ENCODE measurements at places on chromosomes 3 and 15.

GRCh38 chr3:184576457-184577240 lies 15.1 kb downstream of the EPHB3 start:
- no peak for DNase-seq

GRCh38 chr3:117184574-117184973 lies 475.0 kb downstream of the TUSC7 start:
- no peak for DNase-seq

- DNase-seq, result no peak
These were observed 37.1 kb downstream of the ZIC4 start for GRCh38 chr3:147369231-147369630.

- no peak for DNase-seq
These were observed 317.1 kb downstream of the EPHA6 start for GRCh38 chr3:97131476-97131875.

- DNase-seq, result no peak
These were observed 13.6 kb downstream of the TMOD3 start for GRCh38 chr15:51842852-51843737.

- no peak for DNase-seq
These were observed 79.8 kb downstream of the FOXP1 start for GRCh38 chr3:71503525-71504249.

DNA sequence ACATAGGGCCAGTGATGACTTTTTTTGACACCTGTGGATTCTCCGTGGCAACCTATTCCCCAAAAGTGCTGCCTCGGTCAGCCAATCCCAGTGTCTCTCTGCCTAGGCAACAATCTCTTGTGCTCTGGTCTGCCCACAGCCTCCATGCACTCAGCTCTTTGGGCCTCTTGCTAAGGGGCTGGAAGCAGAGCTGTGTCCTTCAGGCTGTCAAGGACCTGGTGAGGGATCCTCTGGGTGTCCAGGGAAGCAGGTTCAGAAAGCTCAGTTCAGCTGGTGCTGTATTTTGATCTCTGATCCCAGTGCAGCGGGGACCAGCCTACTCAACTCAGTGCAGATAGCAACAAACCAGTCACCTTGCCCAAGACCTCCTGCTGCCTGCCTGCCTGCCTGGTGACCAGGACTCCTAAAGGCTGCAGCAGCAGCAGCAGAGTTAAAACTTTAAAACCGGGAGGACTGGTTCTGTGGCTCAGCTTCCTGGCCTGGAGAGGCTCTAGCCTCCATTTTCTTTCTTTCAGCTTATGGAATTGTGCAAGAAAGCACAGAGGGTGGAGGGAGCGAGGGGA lies 6.2 kb downstream of the PAK6 start:
- no peak for DNase-seq

DNA sequence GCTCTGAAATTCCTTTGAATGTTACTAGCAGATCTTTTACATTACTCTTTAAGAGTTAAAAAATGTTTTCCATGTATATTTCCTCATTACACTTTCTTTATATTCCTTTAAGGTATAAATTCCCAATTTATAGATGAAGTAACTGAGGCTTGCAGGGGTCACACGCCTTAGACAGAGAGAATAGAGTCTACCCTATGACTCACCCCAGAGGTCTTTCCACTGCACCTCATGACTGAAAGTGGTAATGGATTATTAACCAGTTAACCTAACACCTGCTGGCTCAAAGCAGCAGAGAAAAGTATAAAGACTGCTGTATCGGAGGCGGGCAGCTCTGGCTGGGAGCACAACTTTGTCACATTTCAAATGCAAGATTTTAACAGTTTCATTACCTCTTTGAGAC lies 37.7 kb downstream of the LDHAL6B start:
- DNase-seq, result no peak

DNA sequence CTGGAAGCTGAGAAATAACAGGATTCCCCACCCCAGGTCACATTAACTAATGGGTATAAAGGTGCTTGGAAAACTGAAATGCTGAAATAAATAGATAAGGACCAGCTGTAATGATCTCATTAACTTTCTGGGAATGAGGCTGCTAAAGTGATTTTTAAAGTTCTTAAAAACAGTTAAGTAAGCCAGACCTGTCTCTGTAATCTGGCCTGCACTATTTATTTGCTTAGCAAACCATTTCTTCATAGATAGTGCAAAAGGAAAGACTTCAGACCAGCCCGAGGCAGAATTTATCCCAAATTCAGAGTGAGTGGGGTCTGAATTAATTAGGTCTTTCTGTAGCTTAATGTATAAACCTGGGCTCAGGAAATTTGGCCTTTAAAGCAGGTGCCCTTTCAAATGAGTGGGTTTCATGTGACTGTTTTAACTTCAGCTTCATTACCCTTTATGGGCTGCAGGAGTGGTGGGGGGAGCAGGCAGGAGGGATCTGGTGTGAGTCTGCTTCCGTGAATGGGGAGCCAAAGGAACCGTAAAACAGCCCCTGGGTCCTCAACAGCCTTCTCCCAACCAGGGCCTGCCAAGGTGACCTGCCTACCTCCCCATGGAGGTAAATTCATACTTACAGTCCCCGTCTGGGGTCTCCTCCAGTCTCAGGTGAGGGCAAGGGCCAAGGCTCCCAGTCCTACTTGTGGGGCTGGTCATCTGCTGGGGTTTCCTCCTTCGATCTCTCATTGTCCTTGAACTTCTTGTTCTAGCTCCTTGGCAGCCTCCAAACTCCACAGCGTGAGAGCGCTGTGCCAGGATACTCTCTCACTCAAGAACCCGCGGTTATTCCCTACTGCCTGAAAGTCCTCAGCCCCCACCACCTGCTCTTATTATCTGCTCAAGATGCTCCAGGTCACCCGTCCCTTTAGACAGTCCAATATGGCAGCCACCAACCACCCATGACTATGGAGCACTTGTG lies 31.2 kb downstream of the MAGEF1 start:
- DNase-seq, result no peak

- DNase-seq, result no peak
These were observed 7.7 kb upstream of the OXSR1 start for GRCh38 chr3:38157595-38157994.

DNA sequence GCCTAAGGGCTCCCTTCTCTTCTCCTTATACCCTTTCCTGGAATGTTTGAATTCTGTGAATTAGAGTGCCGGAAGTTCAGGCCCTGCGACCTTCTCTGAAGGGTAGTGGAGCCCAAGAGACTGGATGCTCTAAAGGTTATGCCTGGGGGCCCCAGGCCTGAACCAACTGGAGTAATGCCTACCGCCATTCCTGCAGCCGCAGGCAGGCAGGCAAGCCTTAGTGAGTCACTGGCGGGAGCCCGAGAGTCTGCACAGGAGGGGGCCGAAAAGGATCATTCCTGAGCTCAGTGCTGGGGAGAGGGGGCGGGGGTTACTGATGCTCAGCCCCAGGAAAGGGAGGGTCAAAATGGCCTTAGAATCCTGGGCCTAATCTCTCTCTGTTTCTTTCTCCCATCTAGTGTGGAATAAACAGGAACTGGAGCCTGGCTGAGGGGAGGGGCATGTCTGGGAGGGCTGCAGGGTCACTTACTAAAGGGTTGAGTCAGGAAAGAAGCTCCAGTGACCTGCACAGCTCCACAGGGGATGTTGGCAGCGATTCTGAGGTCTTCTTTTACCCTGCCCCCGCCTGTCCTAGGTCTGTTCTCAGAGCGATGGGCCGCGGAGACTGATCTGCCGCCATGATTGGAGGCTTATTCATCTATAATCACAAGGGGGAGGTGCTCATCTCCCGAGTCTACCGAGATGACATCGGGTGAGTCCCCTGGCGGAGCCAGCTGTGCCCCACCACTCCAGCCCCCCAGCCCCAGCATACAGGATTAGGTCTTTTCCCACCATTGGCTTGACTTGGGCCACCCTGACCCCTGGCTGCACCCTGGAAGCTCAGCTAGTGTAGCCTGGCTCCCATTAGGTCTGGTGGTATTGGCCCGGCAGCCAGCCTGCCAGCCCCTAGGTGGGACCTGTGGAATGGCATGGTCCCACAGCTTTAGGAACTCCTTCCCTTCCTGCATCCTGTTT lies 2.0 kb downstream of the AP2M1 start:
- DNase-seq, result peak; percentile 24

GRCh38 chr15:67005294-67005996 lies 60.0 kb upstream of the SMAD3 start:
- no peak for DNase-seq

DNA sequence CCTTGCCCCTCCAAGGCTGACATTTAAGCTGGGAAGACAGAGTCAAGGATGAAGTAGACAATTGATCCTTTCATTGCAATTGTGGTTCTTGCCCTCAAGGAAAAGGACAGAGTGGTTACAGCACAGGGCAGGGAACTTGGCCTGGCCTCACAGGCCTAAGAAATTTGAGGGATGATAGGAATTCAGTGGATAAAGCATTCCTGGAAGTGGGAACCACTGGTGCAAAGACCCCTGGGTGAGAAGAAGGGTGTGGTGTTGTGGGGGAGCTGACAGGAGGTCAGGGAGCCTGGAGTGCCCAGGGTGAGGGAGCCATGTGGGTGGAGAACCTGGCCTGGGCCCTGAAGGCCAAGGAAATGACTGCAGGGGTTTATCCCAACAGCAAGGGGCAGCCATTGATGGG lies 287.4 kb downstream of the UACA start:
- no peak for DNase-seq

DNA sequence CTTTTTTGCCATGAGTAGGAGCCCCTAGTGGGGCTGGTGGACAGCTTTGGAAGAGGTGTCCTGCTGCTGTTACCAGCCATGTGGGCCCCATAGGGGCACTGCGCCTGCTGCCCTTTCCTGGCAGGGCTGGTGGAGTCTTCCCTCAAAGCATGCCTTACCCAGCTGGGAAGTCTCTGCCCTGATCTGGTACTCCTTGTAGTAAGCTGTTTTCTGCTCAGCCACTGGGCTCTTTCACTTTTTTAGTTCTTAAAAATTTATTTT lies 26.2 kb downstream of the HMCES start:
- no peak for DNase-seq

DNA sequence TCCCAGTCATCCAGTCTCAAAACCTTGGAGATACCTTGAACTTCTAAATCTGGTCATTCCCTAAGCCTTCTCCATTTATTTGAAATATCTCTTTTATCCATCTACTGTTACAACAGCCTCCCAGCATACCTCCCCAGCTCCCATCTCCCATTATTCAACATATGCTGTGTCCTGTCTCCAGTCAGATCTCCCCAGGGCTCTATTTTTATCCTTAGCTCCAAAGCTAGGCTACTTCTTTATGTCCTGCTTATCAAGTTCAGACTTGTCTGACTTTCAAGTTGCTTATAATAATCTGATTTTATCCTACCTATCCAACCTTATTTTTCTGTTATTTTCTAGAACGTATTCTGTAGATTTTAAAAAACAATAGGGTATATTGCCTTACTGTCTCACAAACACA lies 44.2 kb downstream of the IQGAP1 start:
- no peak for DNase-seq

DNA sequence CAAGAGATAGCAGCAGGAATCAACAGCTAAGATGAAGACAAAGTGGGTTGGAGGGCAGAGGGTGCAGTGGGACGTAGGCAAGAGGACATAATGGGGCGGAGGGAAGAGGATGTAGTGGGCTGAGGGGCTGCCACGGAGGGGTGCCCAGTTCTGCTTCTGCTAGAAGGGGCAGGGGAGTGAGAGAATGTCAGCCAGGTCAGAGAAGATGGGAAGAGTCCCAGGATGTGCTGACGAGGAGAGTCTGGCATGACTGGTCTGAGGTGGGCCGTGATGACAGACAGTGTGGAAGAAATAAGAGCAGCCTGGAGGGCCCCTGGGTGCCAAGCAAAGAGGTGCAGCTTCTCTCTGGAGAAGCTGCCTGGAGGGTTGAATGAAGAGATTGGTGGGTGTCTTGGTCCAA lies 4.0 kb downstream of the SPSB4 start:
- DNase-seq, result no peak

- DNase-seq, result no peak
These were observed 144.5 kb downstream of the MBNL1 start for GRCh38 chr3:152413240-152413639.
